ENCODE measurements at places on chromosomes 3 and 15.

DNA sequence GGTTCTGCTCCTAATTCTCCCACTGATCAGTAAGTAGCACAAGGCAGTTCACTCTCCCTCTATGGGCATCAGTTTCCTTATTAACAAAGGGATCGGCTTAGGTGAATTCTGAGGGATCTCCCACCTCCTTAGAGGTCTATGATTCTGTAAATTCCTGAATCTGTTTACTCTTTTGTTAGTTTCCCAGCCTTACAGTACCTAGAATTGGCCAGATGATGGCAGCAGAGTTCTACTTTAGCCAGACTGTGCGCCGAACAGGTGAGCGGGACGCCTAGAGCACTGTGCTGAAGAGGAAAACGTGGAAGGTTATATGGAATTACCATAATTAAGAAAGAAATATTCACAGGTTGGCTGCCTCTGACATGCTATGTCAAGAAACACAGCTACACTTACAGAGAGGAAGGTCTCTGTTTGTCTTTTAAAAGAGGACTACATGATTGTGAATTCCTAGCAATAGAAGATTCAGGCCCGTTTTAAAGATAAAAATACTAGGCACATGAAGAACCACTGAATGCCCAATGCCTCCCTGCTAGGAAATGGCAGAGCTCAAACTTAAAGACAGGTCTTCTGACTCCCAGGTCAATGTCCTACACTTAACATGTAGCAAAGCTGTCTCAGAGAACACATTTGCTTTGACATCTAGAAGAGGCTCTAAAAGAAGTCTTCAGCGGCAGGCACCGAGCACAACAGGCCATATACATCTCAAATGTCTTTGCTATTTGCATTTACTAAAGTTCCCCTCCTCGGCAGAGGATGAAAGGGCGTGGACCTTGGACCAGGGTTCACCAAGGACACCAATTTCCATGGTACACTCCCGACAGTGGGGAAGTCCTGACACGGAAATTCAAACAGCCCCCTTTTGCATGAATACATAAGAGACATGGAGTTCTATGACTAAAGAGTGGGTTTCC lies 259.9 kb downstream of the FGF12 start:
- DNase-seq, result peak; percentile 32

DNA sequence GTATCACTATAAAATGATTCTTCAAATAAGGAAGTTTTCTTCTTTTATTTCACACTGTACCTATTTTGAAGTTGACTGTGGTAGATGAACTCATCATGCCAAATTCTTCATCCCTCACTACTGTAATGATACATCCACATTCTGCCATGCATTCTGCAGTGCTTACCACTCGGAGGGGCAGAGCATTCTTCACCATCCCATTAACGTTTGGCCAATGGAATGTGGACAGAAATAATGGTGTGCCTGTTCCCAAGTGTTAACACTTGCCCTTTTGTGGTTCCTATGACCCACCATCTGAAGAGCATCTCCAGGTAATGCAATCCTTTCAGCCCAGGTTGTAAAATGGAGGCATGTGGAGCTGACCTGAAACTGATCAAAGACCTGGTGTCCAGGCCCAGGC lies 18.6 kb downstream of the GOLIM4 start:
- no peak for DNase-seq

DNA sequence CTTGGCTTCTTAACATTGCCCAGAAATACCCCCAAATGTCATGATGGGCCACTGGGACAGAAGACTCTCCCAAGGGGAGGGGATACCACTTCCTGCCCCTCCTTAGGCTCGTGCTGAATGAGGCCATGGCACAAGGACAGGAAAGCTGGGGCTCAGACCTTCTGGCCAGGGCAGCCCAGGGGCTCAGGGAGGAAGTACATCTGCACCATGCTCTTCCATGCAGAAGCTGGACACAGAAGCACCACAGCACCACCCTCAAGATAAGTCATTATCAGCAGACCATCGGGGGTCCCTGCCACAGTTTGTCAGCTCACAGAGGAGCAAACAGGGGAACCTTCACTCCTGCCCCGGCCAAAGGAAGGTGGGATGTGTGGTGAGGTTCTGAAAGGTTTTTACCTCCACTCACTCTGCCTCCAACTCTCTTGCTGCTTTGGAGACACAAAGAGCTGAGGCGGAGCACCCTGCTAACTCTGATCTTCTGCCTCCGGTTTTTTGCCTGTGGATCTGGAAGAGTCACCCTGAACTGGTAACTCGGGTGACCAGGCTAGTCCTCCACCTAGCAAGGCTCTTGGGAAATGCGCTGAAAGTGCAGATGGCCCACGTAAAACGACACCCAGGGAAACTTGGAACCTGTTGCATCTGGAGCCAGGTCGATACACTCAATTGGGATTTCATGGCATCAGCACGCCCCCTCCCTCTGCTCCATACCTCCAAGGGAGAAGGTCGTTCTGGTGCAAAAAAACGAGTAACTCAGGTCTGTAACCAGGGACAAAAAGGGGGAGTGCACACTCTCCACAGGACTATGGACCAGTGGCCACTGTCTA lies 8.3 kb downstream of the BMF start:
- no peak for DNase-seq

GRCh38 chr3:187734841-187735240 lies 10.4 kb downstream of the BCL6 start:
- DNase-seq, result no peak

GRCh38 chr15:45095661-45096060 lies 18.3 kb downstream of the DUOX2 start:
- DNase-seq, result no peak

GRCh38 chr3:136783708-136784191 lies 31.6 kb upstream of the STAG1 start:
- DNase-seq, result no peak

GRCh38 chr3:72628065-72628464 lies 220.2 kb downstream of the SHQ1 start:
- DNase-seq, result no peak

DNA sequence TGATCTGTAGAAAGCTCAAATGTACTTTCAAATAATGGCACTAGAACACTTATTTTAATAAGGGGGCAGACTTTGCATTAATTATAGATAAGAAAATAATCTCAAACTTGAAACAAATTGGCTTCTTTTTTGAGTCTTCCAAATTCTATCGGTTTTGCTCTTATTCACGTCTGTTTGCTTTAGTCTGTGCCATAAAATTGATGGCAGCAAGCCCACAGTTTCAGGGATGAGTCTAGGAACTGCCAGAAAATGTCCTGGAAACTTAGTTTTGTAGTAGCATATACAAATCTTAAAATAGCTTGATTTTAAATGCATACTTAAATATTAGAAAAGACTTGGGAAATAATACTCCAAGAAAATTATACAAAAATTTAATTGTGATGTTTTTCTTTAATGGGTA lies 39.7 kb downstream of the BCHE start:
- no peak for DNase-seq

DNA sequence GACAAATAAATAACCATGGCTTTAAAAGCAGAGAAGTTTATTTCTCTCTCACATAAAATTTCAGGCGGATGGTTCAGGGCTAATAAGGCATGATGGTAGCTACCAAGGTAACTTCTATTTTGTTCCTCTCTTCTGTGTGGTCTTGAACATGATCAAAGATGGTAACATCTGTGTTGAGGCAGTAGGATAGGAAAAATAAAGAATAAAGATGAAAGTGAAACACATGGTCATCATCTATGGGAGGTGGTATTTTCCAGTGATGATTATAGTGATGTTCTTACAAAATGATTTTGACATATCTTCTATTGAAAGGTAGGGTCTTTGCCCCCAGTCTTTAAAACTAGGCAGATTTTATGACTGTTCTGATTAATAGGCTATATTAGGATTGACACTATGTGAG lies 14.2 kb upstream of the SST start:
- DNase-seq, result no peak

DNA sequence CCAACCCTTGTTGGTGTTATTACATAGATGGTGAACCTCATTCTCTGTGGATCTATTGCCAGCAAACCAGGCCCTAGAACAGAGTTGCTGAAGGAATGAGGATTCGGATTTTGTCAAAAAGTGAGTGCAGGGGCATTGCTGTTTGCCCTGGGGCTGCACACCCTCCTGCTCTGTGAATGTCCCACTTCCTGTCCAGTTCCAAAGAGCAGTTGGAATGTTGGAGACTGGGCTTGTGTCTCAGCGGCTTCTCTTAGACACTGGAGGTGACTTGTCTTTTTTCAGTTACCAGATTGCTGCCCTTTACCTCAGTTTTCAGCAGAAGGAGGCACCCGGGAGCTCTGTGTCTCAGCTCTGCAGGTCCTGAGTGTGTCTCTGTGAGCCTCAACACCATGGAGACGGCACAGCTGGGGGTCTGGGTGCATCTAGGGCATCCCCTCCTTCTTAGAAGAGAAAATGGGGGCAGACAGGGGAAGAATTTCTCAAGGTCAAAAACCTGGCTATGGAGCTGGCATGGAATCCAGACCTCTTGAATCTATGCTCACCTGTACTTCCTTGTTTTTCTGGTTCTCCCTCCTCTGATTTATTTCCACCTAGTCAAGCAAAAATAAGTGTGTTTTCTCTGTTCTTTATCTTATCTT lies 46.3 kb downstream of the LIMD1 start:
- no peak for DNase-seq

GRCh38 chr15:71056111-71056510 lies 59.2 kb upstream of the THSD4 start:
- no peak for DNase-seq

GRCh38 chr3:151008699-151009098 lies 36.2 kb upstream of the CLRN1 start:
- no peak for DNase-seq

DNA sequence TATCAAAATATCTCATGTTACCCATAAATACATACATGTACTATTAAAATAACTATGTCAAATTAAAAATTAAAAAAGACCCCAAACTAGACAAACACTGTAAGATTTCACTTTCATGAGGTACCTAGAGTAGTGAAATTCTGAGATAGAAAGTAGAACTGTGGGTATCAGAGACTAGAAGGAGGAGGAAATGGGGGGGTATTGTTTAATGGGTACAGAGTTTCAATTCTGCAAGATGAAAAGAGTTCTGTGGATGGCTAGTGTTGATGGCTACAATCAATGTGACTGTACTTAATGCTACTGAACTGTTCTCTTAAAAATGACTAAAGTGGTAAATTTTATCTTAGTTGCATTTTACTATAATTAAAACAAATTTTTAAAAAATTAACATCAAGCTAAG lies 36.6 kb downstream of the RFX7 start:
- no peak for DNase-seq

- no peak for DNase-seq
Observed at GRCh38 chr3:196440696-196441095, 8.5 kb upstream of the UBXN7 start.

- no peak for DNase-seq
Observed at GRCh38 chr15:26083896-26084295, 220.8 kb upstream of the ATP10A start.

- DNase-seq, result no peak
Observed at GRCh38 chr3:110564674-110565073, 506.9 kb upstream of the NECTIN3 start.

DNA sequence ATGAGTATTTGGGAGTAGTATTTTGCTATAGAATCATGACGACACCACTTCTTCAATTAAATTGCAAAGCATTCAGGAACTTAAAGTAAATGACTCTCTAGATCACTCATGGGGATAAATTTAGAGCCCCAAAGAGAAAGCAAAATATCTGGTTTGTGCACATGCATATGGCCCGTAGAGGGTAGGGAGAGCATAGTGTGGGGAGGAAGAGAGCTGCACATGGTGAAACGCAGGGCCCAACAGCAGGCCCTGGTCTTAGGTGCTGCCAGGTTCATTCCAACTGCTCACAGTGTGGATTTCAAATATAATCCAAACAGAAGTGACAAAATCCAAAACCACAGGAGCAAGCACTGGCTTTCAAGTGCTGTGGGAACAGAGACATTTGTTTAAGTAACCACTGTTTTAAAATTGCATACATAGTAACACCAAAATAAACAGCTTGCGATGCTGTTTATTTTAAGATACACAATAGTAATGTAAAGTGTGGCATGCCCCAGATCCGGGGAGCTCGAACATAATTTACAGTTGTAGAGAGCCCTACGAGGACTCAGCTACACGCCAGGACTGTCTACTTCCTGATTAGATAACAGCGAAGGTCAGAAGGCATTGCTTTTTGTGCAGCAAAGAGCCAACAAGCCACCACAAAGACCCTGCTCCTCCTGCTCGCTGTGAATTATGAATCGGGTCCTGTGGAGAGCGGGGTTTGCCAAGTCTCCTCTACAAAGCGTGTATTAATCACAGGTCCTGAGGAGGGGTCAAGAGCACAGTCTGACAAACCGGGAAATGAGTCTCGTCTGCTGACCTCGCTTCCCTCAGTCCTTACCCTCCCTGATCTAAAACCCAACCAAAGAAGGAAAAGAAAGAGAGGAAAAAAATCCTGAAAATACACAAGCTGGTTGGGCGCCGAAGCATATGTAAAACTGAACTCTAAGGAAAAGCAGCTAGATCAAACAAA lies 80.6 kb downstream of the MEIS2 start:
- no peak for DNase-seq

DNA sequence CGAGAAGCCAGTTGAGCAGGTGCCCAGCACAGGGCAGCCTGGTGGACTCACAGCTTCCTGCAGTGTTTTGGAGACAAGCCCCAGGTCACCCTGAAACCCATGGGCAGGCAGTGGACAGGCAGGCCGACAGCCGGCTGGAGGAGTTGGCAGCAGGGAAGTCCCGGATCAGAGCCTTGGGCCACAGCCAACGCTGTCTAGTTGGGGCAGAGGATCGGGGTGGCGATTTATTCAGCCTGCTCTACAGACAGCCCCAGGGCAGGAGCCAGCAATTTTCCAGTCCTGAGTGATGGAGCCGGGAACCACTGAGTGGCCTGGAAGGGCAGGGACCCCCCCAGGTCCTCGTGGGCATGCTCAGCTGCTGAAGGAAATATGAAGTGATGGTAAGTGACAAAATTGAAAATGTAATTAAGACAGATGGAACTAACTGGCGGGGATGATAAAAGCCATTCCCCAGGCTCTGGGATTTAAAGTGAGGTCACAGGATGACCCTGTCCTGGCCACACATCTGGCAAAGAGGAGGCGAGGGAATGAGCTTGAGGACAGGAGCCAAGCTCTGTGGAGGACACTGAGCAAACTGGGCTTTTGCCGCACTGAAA lies 34.4 kb upstream of the TBC1D21 start:
- DNase-seq, result no peak

- DNase-seq, result peak; percentile 42
Observed at GRCh38 chr15:51162865-51163762, 68.4 kb upstream of the TNFAIP8L3 start.

Data from activated T-helper 1 cell treated with anti-CD3 and anti-CD28 coated beads, Interleukin-12 subunit alpha, Interleukin-12 subunit beta, Interleukin-2, Interleukin-4 antibody, amounts not matched to agents 30 ng/mL and 10 ng/mL and 1 ng/mL, durations not matched to agents 14 hours and 24 hours and 36 hours (primary cell).